Glomerular endothelial cell (primary cell): ENCODE measurements at places on chromosomes 7 and 10. TPM values are rescaled to one million over a fixed set of nuclear protein-coding genes. Genes with fewer than 3 reads are reported as not detected.

Gene TFEC
- 9.7 and 13.6 TPM in 2 replicates for total RNA-seq

Gene COL26A1
- not detected in 2 replicates for total RNA-seq

Gene PARD3
- total RNA-seq: 23.0 and 29.7 TPM in 2 replicates

Gene DOCK4
- total RNA-seq: 112 and 150 TPM in 2 replicates

Gene SCART1
- total RNA-seq: 0.44 and 1.3 TPM in 2 replicates
